ENCODE measurements at places on chromosomes 1 and 21.

DNA sequence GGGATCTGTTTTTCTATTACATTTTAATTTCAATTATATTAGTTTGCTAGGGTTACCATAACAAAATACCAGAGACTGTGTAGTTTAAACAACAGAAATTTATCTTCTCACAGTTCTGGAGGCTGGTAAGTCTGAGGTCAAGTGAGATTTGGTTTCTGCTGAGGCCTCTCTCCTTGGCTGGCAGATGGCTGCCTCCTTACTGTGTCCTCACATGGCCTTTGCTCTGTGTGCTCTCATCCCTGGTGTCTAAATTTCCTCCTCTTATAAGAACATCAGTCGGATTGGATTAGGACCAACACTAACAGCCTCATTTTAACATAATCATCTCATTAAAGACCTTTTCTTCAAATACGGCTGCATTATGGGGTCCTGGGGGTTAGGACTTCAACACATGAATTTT, 195.2 kb upstream of the CHODL start:
- DNase-seq, result no peak

DNA sequence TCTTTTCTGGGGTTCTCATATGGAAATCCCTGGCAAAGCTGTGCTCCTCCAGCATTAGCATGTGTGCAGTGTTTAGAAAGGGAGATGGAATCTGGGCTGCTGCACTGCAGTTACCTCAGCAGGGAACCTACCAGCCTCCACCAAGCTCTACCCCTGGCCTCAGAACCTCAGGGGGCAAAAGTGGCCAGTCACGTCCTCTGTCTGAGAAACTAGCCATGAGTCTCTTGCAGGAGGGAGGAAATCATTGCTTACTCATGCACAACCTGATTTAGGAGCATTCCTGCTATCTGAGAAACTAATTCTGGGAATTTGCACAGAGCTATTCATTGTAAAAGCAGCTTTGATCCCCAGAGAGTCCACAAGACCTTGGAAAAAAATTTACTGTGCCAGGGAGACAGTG, 80.6 kb upstream of the IPO9 start:
- no peak for DNase-seq

DNA sequence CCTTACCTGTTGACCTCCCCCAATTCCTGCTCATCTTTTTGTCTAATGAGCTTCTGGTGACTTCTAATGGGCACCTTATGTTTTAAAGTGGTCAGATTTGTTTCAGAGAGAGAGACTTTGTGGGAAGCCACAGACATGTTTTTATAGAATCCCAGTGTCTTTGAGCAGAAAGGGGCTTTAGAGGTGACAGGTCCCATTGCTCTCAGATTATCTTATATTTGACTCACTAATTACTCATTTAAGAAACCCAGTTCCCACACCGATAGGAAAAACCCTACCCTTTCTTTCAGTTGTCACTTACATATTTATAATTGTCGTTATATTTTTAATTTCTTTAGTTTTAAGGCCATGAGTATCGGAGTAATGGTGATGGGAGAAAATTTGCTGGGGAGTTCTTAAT, 215.5 kb downstream of the CAMTA1 start:
- no peak for DNase-seq

DNA sequence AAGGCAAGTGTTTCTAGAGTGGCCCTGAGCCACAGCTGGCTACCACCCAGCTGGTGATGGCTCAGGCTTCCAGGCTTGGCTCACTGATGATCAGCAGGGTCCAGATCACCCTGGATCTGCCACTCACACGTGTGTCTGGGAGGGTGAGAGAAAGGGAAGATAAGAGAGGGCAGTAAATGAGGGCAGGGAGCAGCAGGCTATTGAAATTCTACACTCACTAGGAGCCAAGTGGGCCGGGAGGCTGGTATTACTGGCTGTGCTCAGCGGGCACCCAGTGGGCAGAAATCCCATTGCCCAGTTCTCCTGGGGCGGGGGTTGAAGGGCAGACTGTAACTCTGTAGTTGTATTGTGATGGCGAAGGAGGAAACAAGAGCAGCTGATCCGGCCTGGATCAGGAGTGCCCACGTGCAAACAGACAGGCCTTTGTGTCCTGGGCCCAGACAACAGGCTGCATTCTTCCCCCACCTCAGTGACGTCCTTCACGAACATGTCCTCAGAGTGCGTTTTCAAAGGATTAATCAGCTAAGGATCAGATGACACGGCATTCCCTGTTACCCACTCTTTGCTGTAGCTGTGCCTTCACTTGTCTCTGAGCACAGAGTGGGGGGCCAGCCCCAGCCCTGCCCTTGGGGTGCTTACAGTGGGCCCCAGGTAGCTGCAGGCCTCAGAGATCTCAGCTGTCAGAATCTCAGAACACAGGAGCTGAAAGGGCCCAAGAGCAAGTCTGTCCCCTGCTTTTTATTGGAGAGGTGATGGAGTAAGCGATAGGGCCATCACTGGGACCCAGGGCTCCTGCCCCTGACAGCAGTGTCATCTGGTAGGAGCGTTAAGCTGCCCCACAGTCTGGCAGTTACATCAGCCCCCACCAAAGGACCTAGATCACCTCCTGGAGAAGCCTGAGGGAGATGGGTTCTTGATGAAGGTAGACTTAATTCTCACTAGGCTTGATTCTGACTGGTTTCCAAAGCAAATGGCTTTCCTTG, 60.5 kb downstream of the ATP1A1 start:
- DNase-seq, result no peak

All from stimulated activated CD4-positive, alpha-beta T cell treated with anti-CD3 and anti-CD28 coated beads, Interleukin-1b, Interleukin-23, amount 100 ng/mL, for 24 hours (primary cell).